ENCODE measurements at places on chromosomes 16 and 17.

DNA sequence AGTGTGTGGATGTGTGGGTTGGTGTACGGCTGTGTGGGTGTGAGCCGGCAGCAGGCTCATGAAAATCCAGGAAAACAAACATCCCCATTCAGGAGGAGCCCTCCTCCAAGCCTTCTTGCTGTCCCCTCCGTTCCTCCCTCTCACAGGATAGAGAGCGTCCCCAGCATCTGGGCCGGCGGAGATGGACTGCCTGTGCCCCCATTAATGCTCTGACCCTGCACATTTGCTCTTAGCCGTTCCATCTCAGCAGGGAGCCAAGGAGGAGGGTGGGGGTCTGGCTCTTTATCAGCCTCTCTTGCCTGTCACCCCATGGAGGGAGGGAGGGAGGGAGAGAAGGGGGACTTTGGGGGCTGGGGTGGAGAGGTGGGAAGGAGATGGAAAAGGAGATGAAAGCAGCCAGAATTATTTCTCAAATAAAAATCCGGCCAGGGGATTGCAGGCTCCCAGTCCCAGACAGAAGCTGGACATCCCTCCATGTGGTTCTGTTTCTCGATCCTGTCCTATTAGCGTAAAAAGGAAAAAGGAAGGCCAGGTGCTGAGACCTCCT is 240.0 kb upstream of the ZFHX3 start:
- DNase-seq, result no peak

DNA sequence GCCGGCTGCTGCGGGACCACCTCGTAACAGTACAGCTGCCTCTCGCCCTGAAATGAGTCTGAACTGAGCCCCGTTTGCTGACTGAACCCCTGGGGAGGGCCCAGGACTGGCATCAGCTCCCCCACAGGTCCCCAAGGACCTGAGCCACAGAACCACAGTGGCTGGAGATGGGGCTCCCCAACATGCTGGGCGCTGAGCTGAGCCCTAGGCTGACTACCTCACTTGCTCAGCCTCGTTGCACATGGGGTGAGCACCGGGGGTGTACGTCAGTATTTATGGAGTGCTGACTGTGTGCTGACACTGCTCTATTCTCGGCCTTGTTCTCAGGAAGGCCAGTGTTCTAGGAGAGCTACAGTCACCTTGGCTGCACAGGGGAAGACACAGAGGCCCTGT is 6.6 kb upstream of the VASN start:
- DNase-seq, result no peak

DNA sequence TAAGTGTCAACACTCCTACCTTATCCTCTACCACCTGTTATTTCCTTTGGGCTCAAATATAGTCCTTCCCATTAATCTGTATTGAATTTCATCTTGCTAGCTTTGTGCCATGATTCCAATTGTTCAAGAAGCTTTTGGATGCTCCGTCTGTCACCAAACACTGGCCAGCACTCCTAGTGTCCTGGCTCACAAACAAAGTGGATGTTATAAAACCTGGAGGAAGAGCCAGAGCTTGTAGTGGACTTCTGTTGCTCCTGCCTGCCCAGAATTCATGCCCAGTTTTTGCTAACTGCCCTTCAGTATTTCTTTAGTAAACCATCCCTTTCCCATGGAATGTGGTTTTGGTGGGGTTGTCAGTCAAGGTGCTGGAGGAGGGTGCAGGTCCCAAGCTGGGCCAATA is 77.2 kb upstream of the HS3ST2 start:
- DNase-seq, result no peak

GRCh38 chr17:77354670-77355455 is 214.1 kb downstream of the SEC14L1 start:
- no peak for DNase-seq

DNA sequence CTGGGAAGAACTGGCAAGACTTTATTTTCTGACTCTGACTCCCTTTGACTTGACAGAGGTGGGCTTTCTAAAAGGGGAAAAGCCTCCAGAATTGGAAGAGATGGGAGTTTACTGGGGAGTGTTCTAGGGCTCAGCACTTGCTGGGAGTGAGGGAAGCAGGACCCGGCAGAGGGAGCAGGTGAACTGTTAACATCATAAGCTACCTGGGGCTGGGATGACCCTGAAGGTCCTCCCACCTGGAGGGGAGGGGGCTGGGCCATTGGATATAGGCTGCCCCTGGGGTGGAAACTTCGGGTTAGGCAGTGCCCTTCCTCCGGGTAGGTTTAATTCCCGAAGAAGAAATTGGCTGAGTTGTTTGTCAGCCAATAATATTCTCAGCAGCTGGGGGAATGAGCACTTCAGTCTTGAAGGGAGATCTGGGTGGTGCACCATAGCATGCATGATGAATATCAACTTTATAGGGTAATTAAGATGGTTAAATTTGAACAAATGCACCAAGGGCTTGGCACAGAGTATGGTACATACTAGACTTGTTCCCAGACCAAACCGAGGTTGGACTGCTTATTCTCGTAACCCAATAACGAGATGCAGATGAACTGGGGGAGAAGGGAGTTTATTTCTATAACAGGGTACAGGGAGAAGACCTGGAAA is 337.0 kb downstream of the HAPSTR1 start:
- DNase-seq, result no peak

All from C1 segment of cervical spinal cord (tissue), 14 donors.